Panc1 (cell line): ENCODE measurements at places on chromosomes 3 and 15. TPM values are rescaled to one million over a fixed set of nuclear protein-coding genes. Genes with fewer than 3 reads are reported as not detected.

DNA sequence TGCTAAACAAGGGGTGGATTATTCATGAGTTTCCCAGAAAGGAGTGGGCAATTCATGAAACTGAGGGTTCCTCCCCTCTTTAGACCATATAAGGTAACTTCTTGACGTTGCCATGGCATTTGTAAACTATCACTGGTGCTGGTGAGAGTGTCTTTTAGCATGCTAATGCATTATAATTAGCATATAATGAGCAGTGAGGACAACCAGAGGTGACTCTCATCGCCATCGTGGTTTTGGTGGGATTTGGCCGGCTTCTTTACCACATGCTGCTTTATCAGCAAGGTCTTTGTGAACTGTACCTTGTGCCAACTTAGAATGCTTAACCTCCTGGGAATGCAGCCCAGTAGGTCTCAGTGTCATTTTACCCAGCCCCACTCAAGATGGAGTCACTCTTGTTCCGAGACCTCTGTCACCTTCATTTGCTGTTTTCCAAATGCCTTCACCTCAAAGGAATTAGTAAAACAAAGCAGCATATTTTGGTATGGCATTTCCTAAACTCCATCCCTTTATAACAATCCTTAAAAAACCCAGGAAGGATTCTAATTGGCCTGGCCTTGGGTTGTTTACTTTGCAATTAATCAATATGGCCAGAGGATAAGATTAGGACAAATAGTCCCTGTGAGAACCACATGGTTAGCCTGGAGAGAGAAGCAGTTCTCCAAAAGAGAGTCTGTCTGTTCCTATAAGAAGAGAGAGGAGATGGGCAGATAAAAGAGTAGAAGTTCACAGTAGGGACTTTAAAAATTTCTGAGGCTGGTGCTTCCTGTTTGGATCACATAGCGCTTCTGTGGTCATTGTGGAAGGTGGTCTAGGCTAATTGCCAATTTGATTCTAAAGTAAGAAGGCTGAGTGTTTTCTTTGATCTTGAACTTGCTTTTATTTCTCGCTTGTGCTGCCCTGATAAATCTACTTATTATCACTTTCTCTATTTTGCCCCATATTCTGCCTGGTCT lies 155.2 kb upstream of the EOMES start:
- no peak for DNase-seq

- no peak for DNase-seq
These were observed 89.5 kb downstream of the MYH15 start for GRCh38 chr3:108420926-108421325.

- no peak for DNase-seq
These were observed 12.5 kb downstream of the RASA2 start for GRCh38 chr3:141499284-141499683.

- no peak for DNase-seq
These were observed 10.1 kb upstream of the ITGA11 start for GRCh38 chr15:68442041-68442440.

DNA sequence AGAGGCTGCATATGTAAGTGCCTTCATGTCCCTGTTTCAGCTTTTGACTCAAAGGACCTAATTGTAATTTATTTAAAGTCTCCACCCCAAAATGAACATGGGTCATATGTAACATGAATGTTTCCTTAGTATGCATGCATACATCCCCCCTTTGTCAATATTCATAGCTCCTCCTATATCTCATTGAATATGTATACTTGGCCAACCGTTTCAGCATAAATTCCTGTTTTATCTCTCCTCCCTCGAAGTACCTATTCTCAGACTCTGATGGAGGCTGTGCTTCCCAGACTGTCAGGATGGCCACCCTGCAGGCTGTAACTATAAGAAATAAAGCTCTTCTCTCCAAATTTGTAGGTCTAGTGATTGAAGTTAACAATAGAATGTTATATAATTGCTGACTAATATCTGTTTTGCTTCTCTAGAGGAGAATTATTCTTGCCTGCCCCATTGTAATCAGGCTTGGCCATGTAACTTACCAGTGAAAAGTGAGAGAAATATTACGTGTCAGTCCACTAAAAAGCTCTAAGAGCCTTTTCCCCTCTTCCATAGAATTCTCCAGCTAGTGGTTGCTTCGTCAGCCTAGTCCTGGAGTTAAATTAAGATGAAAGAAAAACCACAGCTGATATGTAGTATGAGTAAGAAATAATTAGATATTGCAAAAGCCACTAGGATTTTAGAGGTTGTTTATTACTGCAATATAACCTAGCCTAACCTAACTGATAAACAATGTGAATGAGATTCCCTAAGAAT lies 245.1 kb downstream of the ZNF385D start:
- DNase-seq, result no peak

DNA sequence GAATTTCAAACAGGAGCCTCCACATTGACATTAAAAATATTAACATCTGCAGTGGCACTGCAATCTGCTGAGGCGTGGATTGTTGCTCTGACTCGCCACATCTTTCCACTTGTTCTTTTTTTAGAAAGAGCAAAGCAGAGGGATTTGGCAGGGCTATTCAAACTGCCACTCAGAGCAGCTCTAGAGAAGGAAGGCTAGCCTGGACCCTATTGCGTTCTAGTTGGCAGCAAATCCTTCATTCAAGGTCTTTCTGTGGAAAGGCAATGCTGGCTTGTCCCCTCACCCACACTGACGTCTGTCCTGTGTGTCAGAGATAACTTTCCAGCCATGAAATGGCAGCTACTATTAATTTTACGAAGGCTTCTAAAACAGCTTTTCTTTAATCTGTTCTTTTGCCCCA lies 483.2 kb upstream of the SGO1 start:
- no peak for DNase-seq

The ADCY5 gene
- 1.4 TPM for total RNA-seq

The GUCA1C gene
- not detected for total RNA-seq

The FANCD2OS gene
- total RNA-seq, result not detected

The GLCE gene
- 22.8 TPM for total RNA-seq

The KIF23 gene
- 82.5 TPM for total RNA-seq

The NAALADL2 gene
- total RNA-seq, result 2.7 TPM

The SCG5 gene
- total RNA-seq, result 0.67 TPM

The IRAK2 gene
- 25.1 TPM for total RNA-seq
